Left lung (tissue), 14 donors: ENCODE measurements at places on chromosomes 3 and 15. TPM values are rescaled to one million over a fixed set of nuclear protein-coding genes. Genes with fewer than 3 reads are reported as not detected.

GRCh38 chr3:69842351-69842750, 103.1 kb downstream of the MITF start:
- DNase-seq = no peak

The WDR72 gene
- 0.94 TPM for total RNA-seq

DNA sequence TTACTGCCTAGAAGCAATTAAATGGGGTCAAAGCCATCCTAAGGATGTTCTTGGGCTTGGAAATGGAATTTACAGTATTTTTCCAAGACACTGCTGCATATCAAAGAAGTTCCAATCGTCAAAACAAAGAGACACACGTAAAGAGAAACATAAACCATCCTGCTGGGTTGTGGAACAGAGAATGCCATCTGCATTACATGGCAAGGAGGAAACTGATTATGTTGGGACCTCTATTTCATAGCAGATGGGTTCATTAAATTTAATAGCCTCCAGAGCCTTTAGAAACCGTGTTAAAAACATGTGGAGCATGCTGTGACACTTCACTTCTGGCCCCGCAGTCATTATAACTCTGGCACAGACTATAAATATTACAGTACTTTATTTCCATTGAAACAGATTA, 154.6 kb downstream of the LRTM1 start:
- DNase-seq = no peak

The CPLX3 gene
- total RNA-seq = not detected

The PCLAF gene
- total RNA-seq = 14.9 TPM

DNA sequence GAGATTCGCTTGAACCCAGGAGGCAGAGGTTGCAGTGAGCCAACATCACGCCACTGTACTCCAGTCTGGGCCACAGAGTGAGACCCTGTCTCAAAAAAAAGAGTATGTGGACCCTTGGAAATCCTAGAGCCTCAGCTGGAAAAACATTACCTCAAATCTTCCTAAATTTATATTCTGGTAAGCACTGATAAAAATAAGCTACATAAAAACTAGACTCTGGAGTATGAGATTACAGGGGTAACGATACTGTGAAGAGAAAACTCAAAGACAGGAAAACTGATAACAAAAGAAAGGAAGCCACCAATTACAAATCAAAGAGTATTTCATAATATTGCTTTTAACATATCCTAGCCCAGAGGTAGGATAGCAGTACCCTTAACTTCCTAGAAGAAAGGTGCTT, 30.3 kb downstream of the SETD2 start:
- no peak for DNase-seq

The ARPP21 gene
- total RNA-seq = not detected

The FANCD2OS gene
- total RNA-seq = not detected

The BOC gene
- 19.6 TPM for total RNA-seq

DNA sequence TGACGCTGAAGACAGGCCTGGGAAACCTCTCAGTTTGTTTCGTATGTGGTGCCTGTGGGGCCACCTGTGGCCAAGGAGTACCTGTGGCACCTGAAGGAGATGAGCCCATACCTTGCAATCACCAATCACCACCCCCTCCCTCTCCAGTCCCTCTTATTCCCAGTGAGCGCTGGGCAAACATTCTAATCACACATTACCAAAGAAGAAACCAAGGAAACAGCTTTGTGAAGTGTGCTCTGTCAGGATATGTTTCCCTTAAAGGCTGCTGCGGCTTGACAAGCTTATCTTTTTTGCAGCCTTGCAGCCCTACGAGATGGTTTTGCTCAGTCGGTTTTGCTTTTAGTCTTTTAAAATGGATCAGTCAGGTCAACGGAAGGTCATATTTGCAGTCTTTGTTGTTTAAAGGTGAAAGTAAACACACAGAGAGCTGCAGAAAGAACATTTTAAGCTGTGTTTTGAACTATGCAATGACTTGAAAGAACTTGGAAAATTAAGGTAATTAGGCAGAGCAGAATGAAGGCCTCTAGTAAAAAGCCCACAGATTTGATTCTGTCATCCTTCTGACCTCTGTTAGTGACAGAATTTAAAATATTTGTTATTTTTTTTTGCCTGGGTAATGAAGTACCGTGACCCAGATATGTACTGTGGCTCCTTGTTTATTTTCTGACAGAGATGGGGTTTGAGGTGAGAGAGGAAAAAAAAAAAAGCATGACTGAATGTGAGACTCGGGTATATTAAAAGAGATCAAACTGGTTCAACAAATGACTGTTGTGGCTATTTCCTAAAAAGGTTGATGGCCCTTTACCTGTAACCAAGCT, 461.4 kb downstream of the NSUN3 start:
- DNase-seq = no peak

The CCDC191 gene
- total RNA-seq = 3.3 TPM

- no peak for DNase-seq
Observed at GRCh38 chr3:177715980-177716379, 518.7 kb upstream of the TBL1XR1 start.

GRCh38 chr3:174438501-174439145, 420.5 kb upstream of the NAALADL2 start:
- DNase-seq = no peak

The SERINC4 gene
- 0.10 TPM for total RNA-seq

GRCh38 chr15:97071668-97072067, 741.2 kb downstream of the NR2F2 start:
- DNase-seq = no peak
